ENCODE measurements at places on chromosomes 11 and 22.

DNA sequence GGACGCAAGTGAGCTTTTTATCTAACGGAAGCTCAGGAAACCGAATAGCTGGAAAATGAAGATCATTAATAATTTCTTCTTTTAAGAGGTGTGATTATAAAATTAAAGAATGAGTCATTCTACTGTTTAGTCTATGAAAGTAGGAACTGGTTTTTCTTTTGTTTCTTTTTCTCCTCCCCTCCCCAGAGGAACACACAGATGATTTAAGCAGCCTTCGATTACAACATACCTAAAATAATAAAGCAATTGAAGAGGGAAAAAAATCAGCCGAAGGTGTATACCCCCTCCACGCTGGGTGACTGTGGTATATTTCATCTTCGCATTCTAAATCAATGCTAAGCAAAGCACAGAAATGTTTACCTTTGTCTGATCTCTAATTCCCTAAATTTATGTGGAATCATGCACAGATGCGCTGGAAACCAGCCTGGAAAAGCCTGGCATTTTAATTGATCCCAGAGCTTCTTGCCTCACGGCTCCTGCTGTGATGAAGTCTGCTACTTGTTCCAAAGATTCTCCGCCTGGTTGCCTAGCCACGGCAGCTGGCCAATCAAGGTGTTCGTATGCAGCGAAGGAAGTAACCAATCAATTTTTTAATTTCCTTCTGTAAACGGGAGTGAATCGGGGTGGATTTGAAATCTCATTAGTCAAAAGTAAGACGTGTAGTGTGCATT is 133.9 kb downstream of the FANCF start:
- DNase-seq = no peak

GRCh38 chr11:2237457-2238238 is 32.7 kb downstream of the ASCL2 start:
- no peak for DNase-seq

GRCh38 chr11:26032241-26032640 is 299.7 kb upstream of the ANO3 start:
- no peak for DNase-seq

GRCh38 chr11:122230385-122230755 is 114.4 kb upstream of the BLID start:
- DNase-seq = no peak

- no peak for DNase-seq
Measured at GRCh38 chr11:103035791-103036434, 56.0 kb downstream of the DCUN1D5 start.

DNA sequence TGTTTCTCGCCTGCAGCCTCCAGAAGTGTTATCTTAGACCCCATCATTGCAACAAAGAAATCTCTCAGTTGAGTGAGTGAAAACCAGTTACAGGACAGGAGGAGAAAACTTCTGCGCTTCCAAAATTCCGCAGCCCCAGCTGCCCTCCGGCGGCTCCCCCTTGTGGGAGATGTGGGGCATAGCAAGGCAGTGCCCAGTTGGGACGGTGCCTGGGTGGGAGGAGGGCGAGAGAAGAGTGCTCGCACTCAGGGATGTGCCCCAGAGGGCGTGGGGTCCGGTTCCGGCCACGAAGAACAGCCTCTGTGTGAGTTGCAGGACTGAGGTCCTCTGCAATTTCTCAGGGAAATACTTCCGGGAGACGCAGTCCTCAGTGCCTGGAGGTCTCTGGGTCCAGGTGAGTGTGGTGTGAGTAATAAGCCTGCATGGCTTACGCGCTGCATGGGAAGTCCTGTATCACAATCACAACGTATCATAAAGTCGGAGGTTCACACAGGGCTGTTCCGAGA is 87.0 kb upstream of the BLID start:
- no peak for DNase-seq

GRCh38 chr11:117273550-117274289 is 17.4 kb upstream of the BACE1-AS start:
- no peak for DNase-seq

DNA sequence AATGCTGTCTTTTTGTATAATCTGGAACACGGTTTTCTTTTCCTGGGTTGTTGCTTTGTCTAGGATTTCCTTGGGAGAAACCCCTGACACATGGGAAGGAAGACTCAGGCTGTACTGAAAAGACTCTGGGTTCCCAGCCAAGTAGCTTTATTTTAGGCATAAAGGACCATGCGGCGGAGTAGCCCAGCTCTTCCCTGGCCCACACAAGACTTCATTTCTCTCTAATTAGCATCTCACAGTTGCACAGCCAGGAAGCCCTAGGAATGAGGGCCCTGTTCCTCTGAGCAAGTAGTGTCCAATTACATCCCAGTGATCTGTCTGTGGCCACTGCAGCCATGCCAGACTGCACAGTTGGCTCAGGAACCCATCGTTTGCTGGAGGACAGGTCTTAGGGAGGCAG is 319.5 kb downstream of the TENM4 start:
- no peak for DNase-seq

GRCh38 chr22:46625113-46625842 is 5.1 kb downstream of the GRAMD4 start:
- no peak for DNase-seq

DNA sequence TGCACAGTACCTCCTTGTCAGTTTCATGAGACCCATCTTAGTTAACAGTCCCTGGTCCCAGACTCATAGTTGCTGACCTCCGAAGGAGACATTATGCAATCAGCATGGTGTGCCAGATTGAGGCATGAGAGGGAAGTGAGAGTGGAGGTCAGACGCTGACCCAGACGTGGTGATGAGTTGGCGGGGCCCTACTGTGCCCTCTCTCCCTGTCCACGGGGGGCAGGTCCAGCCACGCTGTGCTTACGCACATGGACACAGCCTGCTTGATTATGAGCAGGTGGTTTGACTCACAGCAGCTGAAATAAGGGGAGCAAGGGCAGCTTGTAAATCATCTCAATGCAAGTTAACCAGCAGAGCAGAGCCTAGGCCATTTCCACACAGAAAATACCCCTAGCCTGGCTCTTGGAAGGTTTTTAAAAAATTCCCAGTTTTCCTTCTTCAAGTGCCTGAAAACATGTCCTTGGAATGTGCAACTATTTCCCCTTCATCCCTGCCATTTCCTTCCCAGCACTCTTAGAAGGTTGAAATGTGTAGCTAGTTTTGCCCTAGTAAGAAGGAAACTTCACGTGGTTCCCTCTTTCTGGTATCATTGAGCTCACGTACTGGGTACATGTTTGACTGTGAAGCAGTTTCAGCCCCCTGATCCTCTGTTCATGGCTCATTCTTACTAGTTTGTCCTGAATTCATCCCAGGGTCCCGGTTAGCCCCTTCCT is 122.6 kb upstream of the SORL1-AS1 start:
- no peak for DNase-seq

GRCh38 chr11:108592591-108593213 is 866 bp downstream of the EXPH5 start:
- no peak for DNase-seq

DNA sequence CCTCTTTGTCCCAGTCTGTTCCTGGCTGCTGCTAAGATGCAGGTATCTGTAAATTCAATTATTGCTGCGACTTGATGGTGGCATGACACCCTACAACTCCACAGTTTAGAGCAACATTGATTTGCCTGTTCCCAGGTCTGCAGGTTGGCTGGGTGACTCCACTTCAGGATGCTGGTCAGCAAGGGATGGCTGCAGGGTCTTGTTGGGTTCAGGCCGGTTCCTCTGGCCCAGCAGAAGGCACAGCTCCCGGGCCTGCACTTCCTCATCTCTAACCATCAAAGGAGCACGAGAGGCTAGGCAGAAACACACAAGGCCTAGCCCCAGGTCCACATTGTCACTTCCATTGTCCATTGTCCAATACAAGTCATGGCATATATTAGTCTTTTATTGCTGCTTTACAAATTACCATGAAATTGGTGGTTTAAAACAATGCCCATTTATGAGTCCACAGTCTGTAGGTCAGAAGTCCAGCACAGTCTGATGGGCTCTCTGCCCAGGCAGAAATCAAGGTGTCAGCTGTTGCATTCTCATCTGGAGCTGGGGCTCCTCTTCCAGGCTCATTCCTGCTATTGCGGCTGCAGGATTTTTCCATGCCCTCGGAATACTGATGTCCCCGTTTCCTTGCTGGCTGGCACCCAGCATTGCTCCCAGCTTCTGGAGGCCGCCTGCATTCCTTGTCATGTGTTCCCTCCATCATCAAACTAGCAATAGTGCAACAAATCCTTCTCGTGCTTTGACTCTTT is 96.6 kb upstream of the LMO1 start:
- DNase-seq = no peak

DNA sequence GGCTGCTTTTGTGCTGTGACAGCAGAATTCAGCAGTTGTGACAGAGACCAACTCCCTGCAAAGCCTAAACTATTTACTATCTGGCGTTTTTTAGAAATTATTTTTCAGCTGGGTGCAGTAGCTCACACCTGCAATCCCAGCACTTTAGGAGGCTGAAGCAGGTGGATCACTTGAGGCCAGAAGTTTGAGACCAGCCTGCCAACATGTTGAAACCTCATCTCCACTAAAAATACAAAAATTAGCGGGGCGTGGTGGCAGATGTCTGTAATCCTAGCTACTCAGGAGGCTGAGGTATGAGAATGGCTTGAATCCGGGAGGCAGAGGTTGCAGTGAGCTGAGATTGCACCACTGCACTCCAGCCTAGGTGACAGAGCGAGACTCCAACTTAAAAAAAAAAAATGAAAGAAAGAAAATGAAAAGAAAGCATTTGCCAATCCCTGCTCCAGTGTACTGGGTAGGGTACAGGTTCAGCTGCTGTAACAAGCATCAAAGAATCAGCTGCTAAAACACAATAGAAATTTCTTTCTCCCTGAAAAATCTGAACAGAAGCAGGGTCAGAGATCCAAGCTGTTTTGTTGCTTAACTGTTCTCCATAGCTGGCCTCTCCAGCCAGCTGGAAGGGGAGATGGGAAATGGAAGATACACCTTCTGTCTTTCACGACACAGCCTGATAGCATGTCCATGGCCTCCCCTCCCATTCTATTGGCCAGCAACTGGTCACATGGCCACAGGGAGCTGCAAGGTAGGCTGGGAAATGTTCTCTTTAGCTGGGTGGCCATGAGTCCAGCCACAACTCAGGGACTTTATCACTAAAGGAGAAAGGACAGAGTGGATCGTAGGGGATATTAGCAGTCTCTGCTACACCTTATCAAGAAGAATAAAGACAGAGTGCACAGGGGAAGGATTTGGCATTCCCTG is 8.5 kb upstream of the NCF4 start:
- no peak for DNase-seq

DNA sequence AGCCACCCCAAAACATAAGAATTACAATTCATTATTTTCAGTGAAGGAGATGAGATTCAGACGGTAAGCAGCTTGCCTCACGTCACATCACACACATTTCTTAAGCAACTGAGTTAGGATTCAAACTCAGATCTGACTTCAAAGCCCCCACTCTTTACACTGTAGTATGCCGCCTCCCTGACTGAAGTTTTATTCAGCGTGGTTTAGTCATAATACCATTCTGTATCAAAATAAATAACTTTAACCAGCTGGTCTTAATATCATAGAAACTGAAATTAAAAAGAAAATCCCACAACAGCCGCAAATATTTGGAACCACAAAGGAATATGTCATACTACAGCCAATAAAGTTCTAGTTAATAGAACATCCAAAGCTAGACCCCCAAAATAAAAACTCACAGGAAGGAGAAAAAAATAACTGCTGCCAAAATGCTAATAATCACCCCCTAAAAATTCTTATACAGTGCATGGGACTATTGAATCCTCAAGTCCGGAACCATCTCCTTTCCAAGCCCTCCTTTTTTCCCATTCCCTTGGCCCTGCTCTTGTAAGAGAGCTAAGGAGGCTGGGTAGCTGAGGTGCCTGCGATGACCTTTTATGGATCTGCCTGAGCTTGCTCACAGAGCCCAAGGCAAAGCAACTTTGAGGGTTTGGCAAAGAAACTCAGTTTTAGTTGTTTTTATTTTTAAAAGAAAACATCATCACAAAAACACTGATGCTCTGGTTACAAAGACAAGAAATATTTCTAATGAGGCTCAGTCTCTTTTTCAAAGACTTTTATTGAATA is 334.5 kb downstream of the TTC28 start:
- DNase-seq = no peak

- no peak for DNase-seq
Measured at GRCh38 chr22:27422442-27422841, 379.1 kb downstream of the MN1 start.

DNA sequence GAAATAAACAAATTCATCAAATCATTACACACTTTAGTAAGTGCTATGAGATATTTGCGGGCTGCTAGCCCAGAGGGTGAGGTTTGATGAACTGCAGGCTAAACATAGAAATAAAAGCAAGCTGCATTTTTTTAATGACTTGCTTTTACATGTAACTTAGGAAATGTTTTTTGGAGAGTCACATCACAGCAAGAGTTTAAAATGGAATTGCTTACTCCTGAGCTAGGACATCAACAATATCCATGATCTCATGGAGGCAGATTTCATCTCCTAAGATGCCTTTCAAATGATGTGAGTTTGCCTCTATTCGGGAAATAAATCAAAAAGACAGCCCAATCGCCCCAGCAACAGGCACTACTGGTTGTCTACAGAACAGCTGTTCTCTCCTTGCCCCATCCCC is 73.4 kb upstream of the CD44 start:
- no peak for DNase-seq

- no peak for DNase-seq
Measured at GRCh38 chr11:60925868-60926267, 1.6 kb downstream of the TMEM132A start.

- no peak for DNase-seq
Measured at GRCh38 chr22:46977656-46978343, 215.3 kb downstream of the TBC1D22A start.

- no peak for DNase-seq
Measured at GRCh38 chr11:20407344-20407743, 19.8 kb downstream of the PRMT3 start.

DNA sequence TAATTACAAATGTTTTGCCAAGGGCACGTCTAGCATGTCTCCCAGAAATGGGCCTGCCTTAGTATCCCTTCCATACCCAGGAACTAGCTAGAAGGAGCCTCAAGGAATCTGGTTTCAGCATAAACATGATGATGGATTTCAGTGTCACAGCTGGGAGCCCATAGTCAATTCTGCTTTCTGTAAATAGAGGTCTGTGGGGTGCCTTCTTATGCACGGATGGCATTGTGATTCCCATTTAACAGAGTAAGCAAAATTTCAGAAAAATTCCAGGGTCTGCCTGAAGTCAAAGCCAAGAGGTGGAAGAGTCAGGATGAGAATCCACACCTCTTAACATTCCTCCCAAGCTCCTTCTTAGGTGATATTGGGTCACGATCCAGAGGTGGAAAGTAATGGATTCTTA is 12.1 kb downstream of the DUSP18 start:
- DNase-seq = no peak

DNA sequence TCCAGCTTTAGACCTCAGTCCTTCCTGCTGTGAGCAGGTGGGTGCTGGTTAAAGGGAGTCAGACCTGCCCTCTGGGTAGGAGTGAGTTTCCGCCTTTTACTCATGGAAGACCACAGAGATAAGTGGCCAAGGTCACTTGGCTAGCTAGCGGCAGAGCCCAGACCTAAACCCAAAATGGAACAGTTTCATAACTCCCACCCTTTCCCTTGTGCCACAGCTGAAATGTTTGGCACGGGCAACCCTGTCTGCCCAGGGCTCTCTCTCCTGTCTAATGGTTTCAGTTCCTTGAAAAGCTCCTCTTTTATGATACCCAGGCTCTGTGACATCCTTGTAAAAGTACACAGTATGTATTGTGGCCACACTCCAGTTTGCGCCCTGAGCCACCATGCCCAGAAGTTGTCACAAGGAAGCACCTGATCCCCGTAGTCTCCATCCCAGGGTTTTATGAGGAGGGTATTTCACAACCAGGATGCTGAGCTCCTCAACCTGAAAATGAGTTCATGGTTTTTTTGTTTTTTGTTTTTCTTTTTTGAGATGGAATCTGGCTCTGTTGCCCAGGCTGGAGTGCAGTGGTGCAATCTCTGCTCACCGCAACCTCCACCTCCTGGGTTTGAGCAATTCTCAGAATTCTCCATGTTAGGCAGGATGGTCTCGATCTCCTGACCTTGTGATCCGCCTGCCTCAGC is 5.1 kb downstream of the MB start:
- no peak for DNase-seq

Measured in esophagus squamous epithelium (tissue), 5 donors.